ENCODE measurements at places on chromosomes 1 and 21.
A peak's percentile ranks its signal among the peaks of the same experiment; 100 is the strongest.

DNA sequence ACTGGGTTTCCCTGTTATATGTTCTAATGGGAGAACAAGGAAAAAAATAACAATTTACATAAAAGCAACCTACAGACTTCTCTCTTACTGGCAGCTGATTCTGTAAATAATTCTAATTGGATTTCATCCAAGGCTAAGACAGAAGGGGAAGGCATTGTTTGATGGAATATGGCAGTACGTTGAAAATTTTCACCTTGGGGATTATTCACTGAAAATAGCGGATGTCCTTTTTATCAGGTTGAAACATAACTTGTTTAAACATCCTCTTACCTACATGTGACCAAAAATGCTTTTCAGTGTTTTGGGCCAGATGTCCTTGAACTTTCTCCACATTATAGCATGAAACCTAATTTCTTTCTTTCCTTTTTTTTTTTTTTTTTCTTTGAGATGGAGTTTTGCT lies 24.9 kb downstream of the TSNAX start:
- DNase-seq, result no peak

- DNase-seq, result peak; percentile 56
Observed at GRCh38 chr1:150477733-150478132, 9.5 kb upstream of the TARS2 start.

DNA sequence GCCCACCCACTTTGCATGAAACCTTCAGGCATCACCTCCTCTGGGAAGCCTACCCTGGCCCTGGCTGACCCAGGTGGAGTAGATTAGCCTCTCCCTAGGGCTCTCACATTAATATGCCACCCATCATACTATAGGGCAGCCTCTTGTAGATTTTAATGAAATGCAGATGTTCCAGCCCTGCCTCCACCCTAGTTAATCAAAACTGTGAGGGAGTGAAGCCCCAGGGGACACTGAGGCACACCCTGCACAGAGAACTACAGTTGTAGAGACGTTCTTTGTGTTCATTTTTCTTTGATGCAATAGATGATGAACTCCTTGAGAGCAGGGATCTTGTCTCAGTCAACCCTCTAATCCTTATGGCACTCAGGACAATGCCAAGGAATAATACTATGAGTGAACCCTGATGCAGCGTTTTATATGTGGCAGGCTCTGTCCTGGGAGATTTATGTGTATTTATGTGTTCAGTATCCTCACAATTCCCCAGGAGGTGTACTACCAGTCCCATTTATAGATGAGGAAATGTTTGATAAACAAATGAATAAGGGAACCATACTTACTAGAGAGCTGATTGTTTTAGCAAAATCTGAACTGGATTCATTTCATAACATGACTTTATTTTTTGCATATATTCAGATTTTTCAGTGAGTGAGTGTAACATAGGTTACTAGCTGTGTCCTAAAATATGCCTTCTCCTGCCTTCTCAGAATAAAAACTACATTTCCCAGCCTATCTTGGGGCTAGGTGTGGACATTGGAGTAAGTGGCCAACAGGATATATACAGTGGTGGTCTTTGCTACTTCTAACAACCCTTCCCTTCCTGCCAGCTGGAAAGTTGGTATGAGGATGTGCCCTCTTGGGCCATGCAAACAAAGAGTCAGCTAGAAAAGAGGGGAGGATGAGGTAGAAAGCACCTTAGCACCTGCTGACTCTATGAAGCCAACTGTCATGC lies 23.5 kb upstream of the PRELP start:
- no peak for DNase-seq

GRCh38 chr1:89608319-89608983 lies 24.5 kb upstream of the LRRC8C start:
- no peak for DNase-seq

DNA sequence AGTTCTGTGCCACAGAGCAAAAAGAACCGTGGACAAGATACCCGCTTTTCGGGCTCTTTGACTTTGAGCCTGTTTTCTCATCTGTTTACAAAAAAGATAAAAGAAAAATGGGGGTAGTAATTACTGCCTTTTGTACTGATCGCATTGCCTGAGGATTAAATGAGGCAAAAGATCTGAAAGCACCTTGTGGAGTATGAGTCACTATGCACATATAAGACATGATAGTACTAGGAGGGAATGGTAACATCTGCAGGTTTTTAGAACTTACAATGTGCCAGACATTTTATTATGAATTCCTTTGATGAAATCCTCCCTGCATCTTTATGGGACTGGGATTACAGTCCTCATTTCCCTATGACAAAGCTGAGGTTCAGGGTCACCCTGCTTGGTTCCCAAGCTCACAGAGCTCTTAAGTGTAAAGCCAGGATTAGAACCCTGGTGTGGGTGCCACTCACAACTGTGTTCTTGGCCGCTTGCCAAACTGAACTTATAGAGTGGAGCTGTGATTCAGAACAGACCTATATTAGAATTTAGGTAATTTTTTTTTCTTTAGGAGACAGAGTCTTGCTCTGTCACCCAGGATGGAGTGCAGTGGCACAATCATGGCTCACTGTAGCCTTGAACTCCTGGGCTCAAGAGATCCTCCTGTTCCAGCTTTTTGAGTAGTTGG lies 1.8 kb downstream of the DISC1 start:
- no peak for DNase-seq

GRCh38 chr1:152111515-152111968 lies 3.7 kb downstream of the TCHH start:
- DNase-seq, result no peak

- no peak for DNase-seq
Observed at GRCh38 chr1:3159121-3159520, 90.1 kb downstream of the PRDM16 start.

DNA sequence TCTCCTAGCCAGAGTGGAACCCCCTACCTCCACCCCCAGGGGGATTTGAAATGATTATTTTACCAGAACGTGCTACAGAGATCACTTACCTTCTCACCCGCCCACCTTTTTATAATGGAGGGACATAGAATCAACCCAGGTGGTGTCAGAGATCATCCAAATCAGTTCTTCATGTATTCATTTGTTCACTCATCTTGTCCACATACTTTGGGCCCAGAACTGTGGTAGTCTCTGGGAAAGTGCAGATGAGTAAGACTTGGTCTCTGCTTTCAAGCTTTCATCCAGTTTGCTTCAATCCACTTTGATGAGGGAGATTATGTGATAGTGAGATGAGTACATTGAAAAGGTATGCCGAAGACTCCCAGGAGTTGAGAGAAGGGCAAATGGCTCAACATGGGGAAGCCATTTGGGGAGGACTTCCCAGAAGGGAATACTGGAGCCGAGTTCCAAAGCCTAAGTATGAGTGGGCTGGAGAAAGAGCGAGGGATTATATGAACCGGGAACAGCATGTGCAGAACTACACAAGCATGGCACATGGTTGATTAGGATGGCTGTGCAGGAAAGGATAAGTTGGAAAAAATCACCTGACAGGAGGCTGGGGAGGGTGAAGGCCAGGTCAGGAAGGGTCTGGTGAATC lies 1.9 kb downstream of the FGGY start:
- no peak for DNase-seq
